ENCODE measurements at places on chromosomes 1 and 21.

- no peak for DNase-seq
Observed at GRCh38 chr1:60989749-60990713, 92.3 kb upstream of the NFIA start.

DNA sequence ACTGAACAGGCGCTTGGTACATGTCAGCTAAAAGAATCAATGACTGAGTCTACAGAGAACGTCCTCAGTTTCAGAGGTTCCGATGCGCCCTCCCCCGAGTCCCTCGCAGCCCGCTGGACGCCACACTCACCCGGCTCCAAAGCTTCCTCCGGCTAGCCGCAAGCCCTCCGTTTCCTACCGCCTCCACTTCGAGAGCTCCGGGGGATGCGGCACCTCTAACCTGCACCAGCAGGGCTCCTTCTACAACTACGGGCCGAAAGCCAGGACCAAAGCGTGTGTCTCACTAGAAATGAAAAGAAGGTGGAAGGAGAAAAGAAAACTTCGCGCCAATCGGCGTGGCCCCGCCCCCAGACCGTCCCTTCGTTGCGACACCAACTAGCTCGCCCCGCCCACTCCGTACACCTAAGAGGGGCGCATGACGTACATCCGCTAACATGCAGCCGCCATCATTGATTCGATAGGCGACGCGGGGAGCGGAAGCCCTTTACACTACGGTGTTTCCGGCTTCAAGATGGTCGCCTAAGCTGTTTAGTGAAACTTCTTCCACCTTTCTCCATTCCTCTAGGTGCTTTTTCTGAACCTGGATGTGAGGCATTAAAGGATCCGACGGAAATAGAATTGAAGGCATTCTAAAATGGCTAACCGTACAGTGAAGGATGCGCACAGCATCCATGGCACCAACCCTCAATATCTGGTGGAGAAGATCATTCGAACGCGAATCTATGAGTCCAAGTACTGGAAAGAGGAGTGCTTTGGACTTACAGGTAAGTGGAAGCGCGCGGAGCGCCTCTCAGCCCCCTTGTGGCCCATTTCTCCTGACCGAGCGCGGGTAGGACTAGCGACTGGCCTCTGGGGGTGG lies at the start of the genes ORC1 and PRPF38A:
ORC1 (minus strand) TSS at position 308 of the 859 bp plus-strand sequence. CDS start 2,200 bp downstream, outside the sequence.
PRPF38A (plus strand) TSS at position 487 of the 859 bp plus-strand sequence; CDS start at position 635, 148 bp downstream.
- peak; percentile 96 for DNase-seq

DNA sequence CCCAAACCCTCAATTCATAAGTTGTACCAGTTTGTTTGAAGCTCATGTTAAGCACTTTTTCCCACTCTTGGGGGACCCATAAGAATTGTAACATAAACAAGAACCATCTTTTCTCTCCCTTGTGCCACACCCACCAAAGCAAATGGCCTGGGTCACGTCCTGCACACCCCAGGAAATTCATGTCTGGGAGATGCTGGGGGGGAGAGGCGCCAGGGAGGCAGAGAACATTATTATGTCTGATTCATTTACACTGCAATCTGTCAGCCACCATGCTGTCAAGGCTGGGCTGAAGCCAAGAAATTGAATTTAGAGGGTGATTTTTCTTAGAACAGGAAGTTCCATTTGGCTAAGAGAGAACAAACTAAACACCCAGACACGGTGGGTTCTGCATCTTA lies 37.2 kb upstream of the IPO9 start:
- no peak for DNase-seq

GRCh38 chr1:205317311-205317917 lies 4.1 kb downstream of the NUAK2 start:
- DNase-seq = peak; percentile 61

GRCh38 chr1:190738317-190738716 lies 260.7 kb upstream of the BRINP3 start:
- no peak for DNase-seq

DNA sequence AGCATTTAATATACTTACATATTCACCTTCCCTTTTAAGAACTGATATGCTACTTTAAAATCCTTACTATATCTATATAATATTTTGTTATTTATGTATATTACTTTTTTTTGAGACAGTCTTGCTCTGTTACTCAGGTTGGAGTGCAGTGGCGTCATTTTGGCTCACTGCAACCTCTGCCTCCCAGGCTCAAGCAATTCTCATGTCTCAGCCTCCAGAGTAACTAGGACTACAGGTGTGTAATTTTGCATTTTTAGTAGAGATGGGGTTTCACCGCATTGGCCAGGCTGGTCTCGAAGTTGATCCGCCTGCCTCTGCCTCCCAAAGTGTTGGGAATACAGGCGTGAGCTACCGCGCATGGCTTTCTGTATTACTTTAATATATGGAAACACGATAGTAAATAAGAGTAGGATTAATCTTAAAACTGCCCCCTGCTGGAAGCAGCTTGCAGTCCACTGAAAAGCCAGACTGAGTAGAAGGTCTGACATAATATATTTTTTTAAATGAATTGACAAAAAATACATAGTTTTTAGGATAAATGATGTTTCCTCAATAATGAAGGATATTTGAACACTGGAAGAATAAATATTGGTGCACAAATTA lies 24.4 kb downstream of the RCAN3 start:
- DNase-seq = peak; percentile 25

DNA sequence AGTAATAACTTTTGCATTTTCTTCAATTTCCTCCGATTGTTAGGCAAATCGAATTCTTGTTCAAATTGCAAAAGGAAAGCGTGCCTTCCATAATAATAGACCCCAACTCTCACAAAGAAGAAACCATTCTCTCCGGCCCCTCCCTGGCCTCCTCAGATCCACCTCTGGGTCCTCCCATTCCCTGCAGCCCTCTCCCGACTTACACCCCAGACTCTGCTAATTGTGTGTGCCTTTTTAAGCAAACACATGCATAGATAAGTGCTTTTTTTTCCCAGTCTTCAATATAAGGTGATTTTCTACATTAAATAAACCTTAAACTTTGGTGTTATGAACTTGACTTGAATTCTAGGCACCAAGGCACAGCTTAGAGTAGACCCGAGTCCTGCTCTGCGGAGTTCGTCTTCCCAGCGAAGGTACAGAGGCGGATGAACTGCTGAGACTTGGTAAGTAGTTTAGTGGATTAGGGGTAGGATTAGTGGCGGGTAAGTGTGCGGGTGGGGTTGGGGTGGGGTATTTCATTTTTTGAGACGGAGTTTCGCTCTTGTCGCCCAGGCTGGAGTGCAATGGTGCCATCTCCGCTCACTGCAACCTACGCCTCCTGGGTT lies 1.5 kb downstream of the L1TD1 start:
- no peak for DNase-seq

- no peak for DNase-seq
Observed at GRCh38 chr1:30060738-30061137, 662.6 kb downstream of the MATN1 start.

DNA sequence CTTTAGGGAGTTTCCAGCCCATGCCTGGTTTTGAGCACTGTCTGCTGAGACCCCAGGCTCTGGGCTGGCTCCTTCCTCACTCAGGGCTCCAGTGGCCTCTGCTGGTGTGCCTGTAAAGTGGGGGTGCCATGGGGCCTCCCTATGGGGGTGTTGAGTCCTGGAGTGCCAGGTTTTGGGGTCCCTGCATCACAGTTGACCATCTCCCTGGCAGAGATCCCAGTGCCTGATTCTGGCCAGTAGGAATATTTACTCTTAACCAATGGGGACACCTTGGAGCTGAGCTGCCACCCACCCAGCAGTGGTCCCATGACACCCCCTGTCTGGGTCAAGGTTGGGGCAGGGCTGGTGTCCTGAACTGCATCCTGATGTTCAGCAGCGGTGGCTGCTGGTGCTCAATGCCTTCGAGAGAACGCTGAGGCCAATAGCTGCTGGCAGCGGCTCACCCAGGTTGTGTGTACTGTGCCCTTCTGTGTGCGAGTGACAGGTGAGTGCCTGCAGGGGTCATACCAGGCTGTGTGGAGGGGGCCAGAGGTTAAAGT lies 9.6 kb upstream of the ZNF669 start:
- no peak for DNase-seq

DNA sequence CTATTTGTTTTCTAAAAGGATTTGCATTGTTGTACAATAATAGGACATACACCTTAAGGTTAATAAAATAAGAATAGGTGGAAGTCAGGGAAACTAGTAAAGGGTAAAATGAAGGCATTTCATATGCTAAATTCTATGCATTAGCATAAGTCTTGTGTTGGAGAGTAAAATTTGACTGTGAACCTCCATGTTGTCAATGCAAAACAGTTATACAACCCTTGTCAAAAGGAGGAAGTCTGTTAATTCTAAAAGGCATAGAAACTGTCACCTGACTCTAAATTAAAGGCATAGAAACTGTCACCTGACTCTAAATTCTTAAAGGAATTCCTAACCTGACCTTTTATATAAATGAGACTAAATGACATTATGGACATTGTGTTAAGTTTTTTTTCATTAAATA lies 291.8 kb downstream of the OLFM3 start:
- DNase-seq = no peak

GRCh38 chr1:241895013-241895412 lies 47.0 kb downstream of the EXO1 start:
- DNase-seq = no peak

GRCh38 chr1:64834734-64835133 lies 89.9 kb downstream of the RAVER2 start:
- DNase-seq = no peak
